Stromal cell of bone marrow (primary cell): ENCODE measurements at places on chromosomes 12 and 14.

DNA sequence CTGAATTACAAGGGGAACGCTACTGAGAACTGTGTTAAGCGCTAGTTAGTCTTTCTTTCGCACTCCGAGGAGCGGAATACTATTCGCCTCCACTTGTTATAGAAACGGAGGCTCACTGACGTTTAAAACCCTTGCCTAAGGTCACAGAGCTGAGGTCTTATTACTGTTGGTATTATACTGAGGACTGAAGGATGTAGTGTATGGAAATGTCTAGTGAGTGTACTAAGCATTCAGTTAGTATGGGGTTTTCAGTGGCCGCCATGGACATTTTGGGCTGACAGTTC lies 826 bp downstream of the ACADS start:
- no peak for DNase-seq

GRCh38 chr12:24664161-24664880 lies 284.6 kb downstream of the BCAT1 start:
- DNase-seq, result no peak

GRCh38 chr12:6452245-6452943 lies 552 bp downstream of the TAPBPL start:
- no peak for DNase-seq

GRCh38 chr12:75921622-75922289 lies 109.8 kb downstream of the PHLDA1 start:
- no peak for DNase-seq

- no peak for DNase-seq
These were observed 1197.5 kb downstream of the LRFN5 start for GRCh38 chr14:42804141-42804540.
